ENCODE measurements at places on chromosomes 7 and 10. TPM values are rescaled to one million over a fixed set of nuclear protein-coding genes. Genes with fewer than 3 reads are reported as not detected.

DNA sequence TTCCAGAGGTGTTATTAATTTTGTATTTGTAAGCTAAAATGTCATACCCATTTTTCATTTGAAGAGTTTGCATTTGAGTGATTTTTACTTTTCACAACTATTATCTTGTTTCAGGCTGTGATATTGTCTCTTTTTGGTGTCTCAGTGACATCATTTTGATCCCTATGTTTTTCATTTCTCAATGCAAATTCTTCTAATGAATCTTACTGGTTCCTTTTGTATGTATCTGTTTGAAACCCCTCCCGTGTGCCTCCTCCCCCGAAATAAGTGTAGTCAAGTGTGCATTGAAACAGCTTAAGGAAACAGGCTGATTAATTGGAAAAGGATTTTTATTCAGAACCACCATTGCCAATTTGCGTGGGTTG lies 77.8 kb downstream of the SHH start:
- no peak for DNase-seq

GRCh38 chr7:151186640-151187408 lies at the start of gene ASB10:
TSS of gene ASB10 (minus strand) at chr7:151187250. CDS start at chr7:151187130, 120 bp downstream.
- peak; percentile 56 for DNase-seq

DNA sequence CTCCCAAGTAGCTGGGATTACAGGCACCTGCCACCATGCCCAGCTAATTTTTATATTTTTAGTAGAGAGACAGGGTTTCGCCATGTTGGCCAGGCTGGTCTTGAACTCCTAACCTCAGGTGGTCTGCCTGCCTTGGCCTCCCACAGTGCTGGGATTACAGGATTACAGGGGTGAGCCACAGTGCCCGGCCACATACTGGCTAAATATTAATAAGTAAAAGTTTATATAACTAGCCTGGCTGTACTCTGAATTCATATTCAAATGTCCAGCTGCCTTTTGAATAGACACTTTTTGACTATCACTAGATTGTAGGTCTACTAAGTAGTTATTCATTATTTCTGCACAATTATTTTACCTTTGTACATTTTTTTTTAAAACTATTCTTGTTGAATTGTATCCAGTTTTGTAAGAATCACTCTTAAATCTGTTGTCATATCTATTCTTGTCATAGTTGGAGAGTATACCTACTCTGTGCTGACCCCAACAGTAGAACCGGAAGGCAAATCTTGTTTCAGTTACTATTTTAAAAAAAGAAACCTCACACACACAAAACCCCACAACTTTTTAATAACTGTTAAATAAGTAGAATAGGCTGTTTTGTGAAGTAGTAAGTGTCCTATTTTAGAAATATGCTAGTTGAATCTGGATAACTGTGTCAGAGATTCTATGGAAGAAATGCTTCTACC lies 29.6 kb downstream of the MINPP1 start:
- DNase-seq: no peak

DNA sequence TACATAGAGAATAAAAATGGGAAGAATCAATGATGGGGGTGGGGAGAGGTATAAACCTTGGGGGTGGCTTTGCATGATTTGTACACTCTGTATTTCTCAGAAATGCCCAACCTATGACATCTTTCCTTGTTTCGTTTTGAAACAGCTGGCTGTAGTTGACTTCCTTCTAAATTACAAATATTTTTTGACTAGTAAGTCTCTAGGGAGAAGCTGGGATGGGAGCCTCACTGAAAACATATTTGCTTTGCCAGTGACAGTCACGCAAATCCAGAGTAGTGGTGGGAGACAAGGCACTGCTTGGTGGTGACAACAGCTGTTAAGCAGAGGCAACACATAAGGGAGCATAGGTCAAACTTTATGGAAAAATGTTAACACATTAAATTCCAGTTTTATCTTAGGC lies 440.5 kb downstream of the SEMA3D start:
- DNase-seq: no peak

- no peak for DNase-seq
Observed at GRCh38 chr7:94513565-94513860, 3.9 kb downstream of the CASD1 start.

LLCFC1 gene
- total RNA-seq: not detected

GRCh38 chr7:22173685-22174573 lies 183.0 kb downstream of the RAPGEF5 start:
- no peak for DNase-seq

DNA sequence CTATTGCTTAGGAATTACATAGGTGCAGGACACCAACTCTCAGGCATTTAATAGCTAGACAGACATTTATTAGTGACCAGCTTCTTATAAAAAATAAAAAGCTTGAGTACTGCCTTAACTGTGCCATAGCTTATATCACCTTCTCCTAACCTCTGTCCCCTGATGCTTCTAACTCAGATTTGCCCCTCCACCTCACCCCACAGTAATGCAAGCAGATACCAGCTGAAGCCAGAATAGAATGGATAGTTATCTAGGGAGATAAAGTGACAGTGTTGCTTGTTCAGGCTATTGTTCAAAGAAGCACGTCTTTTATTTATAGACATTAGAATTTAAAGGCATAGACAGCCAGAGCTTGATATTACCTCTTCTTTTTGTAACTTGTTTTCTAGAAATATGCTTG lies 99.6 kb upstream of the GLCCI1 start:
- DNase-seq: no peak

DNA sequence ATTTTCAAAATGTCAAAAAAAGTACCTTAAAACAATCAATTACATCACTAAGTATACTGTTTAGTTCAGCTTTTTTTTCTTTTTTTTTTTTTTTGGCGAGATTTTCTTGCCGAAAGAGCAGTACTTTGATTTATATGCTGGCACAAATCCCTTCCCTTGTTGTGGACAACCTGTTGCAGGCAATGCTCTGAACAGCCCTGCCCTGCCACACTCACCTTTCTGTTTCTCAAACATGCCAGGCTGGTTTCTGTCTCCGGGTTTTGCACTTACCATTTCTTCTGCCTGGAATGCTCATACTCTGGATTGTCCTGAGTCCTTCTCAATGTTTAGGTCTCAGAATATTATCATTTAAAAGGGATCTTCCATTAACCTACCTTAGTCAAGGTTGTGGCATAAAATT lies 80.4 kb upstream of the JAZF1 start:
- DNase-seq: no peak

DNA sequence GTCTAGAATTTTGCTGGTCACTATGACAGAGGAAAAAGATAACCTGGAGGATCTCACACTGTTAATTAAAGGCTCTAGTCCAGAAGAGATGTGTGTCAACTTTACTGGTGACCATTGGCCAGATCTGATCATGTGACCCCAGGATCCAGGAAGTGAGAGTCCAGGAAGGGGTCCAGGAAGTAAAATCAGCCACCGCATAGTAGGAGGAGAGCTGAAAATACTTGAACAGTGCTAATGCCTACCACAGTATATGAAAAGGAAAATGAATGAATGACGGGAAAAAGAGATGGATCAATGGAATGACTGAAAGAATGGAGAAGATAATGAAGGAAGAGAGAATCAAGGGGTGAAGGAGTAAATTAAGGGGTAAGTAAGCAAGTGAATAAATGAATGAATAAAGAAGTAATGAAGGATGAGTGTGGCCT lies 415.3 kb downstream of the RPS24 start:
- no peak for DNase-seq

- DNase-seq: no peak
Observed at GRCh38 chr7:102834466-102834865, 78.3 kb upstream of the LRRC17 start.

GRCh38 chr7:155580367-155580766 lies 34.0 kb upstream of the CNPY1 start:
- DNase-seq: no peak

ZPBP gene
- not detected for total RNA-seq

DNA sequence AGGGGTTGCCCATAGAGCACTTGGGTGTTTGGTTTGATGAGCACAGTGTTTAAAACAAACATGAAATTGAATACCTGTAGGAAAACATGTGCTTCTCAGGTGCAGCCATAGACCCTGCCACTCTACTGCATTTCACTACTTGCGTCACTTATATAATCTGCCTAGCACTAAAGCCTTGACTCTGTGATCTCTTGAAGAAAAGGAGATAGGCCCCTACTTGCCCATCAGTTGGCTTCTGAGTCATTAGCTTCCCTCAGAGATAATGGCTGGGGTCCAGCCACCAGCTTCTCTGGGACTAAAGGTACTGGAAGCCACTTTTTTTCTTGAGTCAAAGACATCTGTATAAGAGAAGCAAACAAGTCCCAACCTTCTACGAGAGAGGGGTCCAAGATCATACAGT lies 45.9 kb upstream of the BTRC start:
- DNase-seq: no peak

- no peak for DNase-seq
Observed at GRCh38 chr10:52609071-52609470, 163.5 kb downstream of the MBL2 start.

DNA sequence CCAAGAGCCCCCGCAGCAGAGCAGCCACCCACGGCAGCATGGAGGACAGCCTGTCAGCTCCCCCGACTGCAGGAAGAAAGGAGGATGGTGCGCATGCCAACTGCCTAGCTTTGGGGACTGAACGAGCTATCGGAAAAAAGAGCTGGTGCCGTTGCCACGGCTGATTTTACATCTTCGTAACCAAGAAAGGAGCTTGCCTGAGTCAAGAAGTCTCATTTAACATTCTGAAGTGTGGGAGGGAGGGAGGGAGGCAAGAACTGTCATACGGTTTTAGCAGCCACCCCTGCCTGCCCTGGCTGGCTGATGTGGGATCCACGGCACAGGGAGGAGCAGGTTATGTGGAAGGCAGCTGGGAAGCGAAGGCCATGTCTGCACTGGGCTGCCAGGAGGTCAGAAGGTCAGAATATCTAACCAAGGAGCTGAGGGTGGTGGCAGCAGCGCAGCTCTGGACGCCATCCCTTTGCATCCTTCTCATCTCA lies 74.7 kb upstream of the CAMK2B start:
- DNase-seq: no peak

DNA sequence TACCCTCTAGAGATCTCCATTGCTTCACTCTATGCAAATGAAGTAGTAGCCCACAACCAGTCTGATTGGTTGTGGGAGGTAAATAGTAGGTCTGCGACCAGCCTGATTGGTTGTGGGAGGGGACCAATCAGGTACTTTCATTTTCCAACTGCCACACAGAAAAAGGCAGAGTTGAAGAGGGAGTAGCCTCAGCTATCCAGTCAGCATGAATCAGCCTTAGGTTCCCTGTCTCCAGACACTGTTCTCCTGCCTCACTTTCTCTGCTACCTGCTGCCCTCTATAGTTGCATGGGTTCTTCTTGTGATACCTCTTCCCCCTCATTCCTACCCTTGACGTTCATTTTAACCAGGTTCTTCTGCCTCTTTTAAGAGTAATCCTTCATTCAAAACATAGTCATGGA lies 114.5 kb upstream of the LYZL1 start:
- DNase-seq: no peak

CUBN gene
- 0.44 TPM for total RNA-seq

SKIDA1 gene
- total RNA-seq: 5.4 TPM

KCND2 gene
- 0.04 TPM for total RNA-seq

- DNase-seq: no peak
Observed at GRCh38 chr7:15719311-15719710, 32.8 kb upstream of the MEOX2 start.

DNA sequence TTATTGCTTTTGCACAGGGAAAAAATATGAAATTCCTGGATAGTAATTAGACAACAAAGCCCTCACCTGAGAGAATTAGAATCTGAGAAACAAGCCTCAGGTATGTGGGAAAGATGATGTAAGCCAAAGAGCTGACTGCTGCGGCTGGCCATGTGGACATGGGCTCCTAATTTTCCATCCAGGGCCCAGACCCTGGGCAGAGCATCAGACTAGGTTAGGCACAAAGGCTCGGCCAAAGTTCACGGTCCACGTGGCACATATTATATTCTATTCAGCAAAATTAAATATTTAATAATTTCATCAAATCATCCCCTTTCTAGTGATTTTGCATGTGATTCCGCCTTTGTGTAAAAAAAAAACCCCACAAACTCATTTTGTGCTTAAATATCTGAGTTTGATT lies 5.1 kb downstream of the CYP3A4 start:
- DNase-seq: no peak

All from heart left ventricle (tissue), 16 donors.